ENCODE measurements at places on chromosomes 16 and 17.

DNA sequence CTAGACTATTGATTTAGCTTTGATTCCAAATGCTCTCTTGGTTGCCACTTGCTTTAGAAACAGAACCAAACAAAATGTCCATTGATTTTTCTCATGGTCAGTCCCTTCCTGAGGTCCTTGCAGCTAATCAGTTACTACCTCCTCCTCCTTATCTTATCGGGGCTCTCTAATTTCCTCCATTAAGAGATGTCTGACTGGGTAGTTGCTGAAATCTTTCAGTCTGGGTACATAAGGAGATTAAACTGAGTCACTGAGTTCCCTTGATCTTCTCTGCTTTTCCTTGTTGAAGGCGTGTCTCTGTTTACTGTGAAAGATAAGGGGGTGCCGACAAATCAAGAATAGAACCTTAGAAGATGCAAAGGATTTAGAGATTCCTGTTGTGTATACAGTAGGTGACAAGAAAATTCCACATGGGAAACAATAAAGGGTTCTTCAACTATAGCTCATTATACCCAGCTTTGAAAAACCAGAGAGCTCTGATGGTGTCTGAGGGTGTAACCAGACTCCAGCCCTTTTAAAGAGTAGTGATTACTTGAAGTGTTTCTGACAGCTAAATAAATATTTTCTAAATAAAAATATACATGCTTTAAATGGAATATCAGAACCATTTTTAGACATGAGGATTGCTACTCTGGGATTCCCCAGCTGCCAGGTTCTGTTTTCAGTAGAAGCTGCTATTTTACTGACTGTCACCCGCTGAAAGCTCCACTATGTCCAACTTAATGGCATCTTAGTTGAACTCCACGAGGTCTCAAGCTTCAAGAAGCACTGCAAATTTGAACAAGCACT is 791.3 kb upstream of the SOX9 start:
- DNase-seq = no peak

DNA sequence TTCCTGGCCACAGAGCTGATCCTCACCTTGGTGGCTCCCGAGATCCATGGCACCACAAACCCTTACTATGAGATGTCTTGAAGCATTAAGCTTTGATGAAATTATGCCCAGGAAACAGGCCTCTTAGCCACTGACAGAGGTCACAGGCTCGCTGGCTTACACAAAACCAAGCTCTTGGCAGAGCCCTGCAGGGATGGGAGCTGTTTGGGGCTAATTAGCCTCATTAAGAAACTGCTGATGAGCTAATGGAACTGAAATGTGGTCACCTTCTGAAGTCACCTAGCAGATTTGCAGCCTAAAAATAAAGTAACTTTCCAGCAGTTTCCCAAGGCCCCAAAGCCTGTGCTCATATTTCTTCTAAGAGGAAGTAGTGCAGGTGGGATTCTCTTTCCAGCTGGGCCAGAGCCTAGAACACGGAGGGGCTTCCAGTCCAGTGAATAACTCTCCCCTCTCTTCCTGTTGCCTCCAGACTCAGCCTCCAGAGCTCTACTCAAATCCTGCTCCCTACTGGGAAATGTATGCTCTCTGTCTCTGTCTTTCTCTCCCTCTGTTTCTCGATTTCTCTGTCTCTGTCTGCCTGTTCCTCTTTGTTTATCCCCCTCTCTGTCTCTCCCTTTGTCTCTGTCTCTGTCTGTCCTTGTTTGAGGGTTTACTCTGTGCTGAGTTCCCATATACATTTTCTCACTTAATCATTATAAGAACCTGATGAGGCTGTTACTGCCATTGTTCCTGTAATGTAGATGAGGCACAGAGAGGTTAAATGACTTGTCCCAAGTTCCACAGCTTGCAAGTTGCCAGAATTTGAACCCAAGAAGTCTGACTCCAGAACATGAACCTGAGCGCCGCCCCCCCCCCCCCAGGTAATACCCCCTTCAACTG is 338.9 kb downstream of the CA10 start:
- DNase-seq = no peak

- DNase-seq = no peak
Measured at GRCh38 chr16:14133907-14134306, 62.8 kb downstream of the MRTFB start.

DNA sequence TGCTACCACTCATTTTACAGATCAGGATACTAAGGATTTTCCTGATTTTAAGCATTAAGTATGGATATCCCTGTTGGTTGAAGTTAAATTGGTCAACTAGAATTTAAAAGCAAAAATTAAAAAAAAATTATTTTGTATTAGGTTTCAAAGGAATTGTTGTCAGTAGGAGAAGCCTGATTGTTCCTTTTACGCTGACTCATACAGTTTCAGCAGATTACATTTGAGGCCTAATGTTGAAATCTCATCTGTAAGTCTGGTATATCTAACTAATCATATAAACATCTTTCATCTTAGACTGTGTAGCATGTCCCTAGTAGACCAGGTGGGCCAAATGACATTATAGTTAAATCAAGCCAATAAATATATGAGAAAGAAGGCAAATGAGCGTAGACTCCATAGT is 83.5 kb downstream of the FTO start:
- DNase-seq = peak; percentile 25

GRCh38 chr16:65965628-65966027 is 400.9 kb upstream of the CDH5 start:
- DNase-seq = no peak

- peak; percentile 41 for DNase-seq
Measured at GRCh38 chr17:38747463-38748148, 530 bp downstream of the PCGF2 start.

GRCh38 chr16:68217506-68217905 is 18.4 kb downstream of the ESRP2 start:
- no peak for DNase-seq

DNA sequence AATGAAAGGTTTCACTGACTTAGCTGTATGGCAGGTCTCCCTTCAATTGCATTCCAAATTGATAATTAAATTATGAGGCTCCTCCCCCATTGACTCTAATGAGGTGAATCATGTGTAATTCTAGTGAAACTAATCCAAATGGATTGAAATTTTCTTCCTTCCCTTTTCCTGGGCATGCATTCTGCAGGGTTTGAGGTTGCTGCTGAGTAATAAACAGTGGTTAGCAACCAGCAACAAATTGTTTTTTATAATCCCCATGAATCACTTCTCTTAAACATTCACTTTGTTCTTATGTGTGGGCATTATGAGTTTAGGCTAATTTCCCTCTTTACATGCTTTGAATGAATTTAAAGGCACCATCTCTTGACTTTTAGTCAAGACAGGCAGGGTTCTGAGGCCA is 43.4 kb downstream of the MYOCD start:
- no peak for DNase-seq

DNA sequence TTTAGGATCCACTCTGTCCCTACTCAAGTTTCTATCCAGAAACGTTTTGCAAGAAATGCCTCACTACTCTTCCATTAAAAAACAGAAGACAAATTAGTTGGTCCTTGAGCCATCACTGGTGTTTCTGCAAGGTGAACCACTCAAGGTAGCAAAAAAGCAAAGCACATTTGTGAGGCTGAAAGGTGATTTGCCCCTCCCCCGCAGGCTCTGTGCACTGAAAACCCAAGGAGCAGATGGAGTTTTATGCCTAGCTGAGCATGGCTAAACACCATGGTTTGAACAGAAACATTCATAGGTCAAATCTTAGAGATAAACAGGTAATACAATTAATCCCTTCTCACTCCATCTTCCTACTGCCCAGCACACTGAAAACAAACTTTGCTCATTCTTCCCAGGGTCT is 538.2 kb upstream of the CDH5 start:
- no peak for DNase-seq

GRCh38 chr17:7235693-7236665 is 1.7 kb upstream of the DVL2 start:
- DNase-seq = peak; percentile 68

- peak; percentile 63 for DNase-seq
Measured at GRCh38 chr16:54335230-54335629, 48.6 kb upstream of the IRX3 start.

DNA sequence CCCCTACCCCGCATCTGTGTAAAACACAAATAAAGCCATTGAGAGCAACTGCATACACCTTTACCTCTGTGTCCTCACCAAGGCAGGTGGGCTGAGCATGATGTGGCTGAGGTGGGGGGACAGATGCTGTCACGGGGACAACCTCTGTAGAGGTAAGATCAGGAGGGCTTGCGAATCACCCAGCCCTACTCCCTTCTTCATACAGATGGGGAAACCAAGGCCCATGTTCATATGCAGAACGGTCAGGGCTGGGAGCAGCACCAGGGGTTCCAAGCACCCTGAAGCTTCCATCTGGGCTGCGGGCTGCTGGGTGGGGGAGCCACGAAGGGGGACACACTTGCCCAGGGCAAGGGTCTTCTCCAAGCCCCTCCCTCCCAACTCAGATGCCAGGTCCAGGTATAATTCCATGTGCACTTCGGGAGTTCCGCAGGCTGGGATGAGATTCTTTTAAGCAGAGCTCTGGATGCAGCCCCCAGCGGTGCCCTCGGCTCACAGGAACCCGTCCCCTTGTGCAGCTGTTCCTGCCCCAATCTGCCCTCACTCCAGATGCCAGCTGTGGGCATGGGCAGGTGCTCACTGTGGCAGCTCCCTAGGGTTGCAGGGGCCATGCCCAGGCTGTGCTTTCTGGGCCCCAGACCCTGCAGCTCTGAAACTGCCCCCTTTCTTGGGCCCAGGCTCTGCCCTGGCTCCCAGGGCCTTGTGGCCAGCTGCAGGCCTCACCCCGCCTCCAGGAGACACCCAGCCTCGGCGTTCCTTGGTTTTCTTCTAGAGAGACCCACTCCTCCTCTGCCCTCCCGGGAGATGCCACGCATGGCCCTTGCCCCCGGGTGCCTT is 9.6 kb downstream of the CTRB1 start:
- no peak for DNase-seq

- no peak for DNase-seq
Measured at GRCh38 chr17:49875685-49876084, 27.8 kb upstream of the TAC4 start.

DNA sequence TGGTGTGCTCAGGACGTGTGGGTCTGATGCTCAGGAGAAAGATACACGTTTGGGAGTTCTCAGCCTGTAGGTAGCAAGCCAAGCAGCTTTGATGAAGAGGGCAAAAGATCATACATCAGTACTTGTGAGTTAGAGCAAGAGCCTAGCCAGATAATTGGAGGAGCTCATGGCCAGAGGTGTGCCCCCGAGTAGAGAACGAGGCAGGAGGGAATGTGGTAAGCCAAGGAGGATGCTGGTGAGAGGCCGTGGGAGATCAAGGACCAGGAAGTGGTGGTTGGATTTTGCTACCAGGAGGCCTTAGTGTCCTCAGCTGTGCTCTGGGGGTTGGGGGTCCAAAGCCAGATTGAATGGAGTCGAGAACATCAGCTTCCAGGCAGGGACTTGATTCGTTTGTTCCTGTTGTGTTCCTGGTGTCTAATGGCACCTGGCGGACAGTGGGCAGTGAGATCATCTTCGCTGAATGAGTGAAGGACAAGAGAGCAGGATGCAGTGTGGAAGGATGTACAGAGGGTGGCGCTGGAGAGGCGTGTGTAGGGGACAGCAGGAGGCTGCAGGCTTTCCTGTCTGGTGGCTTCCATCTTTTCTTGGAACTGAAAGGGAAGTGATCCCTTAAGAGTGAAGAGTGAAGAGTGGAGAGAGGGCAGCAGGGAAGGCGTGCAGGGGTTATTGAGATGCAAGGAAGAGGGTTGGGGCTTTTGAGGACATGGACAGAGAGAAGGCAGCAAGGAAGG is 11.6 kb downstream of the FBXL19 start:
- peak; percentile 57 for DNase-seq

- no peak for DNase-seq
Measured at GRCh38 chr16:309476-309875, 26.5 kb downstream of the PDIA2 start.

DNA sequence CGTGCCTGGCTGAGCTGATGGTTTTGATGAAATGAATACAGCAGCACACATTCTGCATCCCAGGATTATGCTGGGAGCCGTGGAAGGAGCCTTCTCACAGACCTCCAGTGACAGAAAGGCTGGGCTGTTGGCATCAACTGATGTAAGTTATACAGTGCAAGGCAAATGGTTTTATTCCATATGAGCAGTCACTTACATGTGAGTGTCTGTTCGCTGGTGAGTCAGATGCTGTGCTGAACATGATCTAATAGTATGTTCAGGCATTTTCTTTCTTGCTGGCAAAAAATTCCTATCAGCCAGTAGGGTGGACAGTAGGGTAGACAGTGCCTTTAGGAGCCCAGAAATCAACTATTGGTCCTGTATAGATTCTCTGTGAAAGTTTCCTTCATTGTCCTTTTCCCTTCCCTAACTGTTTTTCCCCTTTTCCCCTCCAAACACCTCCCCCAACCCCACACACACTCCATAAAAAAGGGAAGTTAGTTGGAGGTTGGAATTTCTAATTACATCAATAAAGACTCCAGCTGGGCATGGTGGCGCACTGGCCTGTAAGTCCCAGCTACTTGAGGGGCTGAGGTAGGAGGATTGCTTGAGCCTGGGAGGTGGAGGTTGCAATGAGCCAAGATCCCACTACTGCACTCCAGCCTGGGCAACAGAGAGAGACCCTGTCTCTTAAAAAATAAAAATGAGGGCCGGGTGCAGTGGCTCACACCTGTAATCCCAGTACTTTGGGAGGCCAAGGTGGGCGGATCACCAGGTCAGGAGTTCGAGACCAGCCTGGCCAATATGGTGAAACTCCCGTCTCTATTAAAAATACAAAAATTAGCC is 36.2 kb downstream of the LDHD start:
- peak; percentile 66 for DNase-seq

DNA sequence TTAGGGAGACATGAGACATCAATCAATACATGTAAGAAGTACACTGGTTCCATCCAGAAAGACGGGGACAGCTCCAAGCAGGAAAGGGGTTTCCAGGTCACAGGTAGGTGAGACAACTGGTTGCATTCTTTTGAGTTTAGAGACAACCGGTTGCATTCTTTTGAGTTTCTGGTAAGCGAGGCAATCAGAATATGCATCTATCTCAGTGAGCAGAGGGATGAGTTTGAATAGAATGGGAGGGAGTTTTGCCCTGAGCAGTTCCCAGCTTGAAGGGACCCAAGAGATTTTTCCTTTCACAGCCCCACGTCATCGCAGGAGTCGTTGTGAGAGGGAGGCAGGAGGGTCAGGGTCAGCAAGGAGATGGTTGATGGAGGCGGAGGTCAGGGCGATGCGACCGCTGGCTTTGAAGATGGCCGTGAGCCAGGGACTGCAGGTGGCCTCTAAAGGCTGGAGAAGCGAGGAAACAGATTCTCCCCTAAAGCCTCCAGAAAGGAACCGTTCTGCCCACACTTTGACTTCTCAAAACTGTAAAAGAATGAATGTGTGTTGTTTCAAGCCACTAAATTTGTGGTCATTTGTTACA is 36.5 kb downstream of the IRF8 start:
- DNase-seq = no peak

GRCh38 chr16:83458612-83459011 is 349.2 kb upstream of the HSBP1 start:
- peak; percentile 83 for DNase-seq

Measured in cardiac fibroblast (primary cell).